D341Med (cell line): ENCODE measurements at places on chromosomes 7 and 10.

DNA sequence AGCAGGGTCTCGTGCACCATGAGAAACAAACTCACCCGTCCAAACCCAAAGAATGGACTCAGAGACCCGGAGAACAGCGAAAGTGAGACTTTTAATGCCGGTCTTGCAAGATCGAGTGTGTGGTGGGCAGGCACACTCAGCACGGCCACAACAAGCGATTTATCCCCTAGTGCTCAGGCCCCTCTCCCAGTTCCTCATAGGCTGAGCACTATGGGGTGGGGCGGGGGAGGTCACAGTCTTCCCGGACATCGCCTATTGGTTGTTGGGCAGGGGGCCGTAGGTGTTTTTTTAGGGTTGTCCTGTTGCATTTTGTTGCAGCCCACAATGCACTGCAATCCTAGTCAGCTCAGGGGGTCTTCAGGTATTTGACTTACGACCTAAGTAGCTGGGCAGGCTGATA is 608.3 kb upstream of the FOXK1 start:
- peak; percentile 1 for DNase-seq

- no peak for DNase-seq
These were observed 70.2 kb upstream of the PPP2R2D start for GRCh38 chr10:131830446-131831130.

- DNase-seq, result no peak
These were observed 5.5 kb downstream of the ANXA11 start for GRCh38 chr10:80199828-80200227.

DNA sequence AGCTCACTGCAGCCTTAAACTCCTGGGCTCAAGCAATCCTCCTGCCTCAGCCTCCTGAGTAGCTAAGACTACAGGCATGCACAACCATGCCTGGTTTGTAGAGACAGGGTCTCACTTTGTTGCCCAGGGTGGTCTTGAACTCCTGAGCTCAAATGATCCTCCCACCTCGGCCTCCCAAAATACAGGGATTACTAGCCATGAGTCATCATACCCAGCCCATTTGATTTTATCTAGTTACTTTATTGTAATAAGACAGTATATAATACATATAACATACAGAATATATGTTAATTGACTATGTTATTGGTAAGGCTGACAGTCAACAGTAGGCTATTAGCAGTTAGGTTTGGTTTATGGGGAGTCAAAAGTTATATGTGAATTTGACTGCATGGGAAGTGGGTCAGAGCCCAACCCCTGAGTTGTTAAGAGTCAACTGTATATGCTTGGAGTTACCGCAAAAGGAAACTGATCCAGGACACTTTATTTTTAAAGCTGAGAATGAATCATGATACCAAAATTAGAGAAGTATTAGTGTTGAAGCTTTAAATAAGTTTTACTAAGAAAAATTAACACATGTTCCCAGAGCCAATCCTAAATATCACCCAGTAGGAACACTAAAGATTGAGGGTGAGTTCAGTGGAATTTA is 20.7 kb upstream of the KMT2E start:
- DNase-seq, result no peak

DNA sequence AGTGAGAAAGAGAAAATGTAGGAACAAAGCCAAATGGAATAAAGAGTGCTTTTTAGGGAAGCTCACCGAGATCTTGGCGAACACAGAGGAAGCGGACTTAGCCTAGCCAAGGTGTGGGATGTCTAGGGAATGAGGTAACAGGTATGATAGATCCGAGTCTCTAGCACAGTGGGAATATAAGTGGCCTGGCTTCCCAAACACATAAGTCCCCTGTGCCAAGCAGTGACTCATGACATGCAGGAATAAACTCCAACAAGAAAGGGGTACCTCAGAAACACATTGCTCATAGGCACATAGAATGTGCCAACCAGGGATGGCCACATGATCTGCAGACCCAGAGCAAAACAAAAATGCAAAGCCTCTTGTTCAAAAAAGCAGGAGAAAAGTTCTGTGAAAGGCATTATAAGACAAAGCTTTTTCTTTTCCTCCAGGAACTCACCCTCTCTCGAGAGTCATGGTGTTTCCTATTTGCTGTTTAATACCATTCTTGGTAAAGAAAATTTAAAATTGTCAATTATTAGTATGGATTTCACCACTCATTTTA is 542.5 kb downstream of the GATA3 start:
- DNase-seq, result no peak

GRCh38 chr10:200405-200804 is 65.2 kb downstream of the ZMYND11 start:
- no peak for DNase-seq

DNA sequence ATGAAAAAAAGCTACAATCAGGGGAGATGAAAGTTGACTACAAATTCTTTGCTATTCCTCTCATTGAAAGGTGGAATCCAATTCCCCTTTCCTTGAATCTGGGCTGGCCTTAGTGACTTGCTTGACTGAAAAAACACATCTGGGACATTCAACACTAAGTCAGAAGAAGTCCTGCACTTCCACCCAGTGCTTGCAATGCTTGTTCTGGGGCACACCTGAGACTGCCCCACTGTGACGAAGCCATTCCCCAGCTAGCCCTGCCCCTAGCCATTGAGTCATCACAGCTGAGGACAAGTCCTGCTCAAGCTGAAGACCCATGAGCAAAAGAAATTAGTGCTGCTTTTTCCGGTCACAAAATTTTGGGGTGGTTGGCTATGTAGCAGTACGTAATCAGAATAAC is 19.2 kb upstream of the GRID1 start:
- no peak for DNase-seq

DNA sequence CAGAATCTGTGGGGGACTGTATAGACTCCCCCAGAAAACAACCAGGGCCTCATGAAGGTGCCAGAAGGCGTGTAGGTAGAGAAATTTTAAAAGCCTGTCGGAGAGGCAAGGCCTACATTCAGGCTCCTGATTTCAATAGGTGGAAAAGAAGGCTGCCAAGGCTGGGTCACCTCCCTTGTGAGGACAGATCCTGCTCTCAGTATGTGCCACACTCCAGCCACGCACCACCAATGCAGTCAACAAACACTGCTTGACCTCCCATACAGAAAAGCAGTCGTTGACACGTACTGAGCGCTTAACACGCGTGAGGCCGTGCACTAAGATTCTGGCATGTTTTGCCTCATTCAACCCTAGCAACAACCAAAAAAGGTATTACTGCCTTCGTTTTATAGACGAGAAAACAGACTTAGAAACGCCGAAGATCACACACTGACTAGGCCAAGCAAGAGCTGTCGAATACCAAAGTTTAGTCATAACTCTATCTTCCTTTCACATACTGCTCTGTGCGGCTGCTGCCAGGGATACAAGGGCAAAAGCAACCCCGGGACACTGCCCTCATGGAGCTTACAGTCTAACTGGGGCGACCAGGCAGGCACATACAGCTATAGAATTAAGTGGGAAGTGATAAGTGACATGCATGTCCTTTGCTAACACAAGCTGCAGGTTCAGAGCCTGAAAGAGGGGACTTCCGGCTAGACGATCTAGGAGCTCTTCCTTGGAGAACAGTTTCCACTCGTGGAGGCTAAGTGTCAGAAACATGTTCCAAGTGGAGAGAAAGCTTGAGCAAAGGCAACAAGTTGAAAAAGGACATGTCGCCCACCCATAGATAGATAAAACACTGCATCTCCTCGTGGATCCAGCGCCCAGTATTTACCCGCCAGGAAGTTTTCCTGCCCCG is 797 bp upstream of the NKX2-3 start:
- no peak for DNase-seq

- DNase-seq, result no peak
These were observed 118.7 kb upstream of the COL1A2 start for GRCh38 chr7:94276027-94276426.

DNA sequence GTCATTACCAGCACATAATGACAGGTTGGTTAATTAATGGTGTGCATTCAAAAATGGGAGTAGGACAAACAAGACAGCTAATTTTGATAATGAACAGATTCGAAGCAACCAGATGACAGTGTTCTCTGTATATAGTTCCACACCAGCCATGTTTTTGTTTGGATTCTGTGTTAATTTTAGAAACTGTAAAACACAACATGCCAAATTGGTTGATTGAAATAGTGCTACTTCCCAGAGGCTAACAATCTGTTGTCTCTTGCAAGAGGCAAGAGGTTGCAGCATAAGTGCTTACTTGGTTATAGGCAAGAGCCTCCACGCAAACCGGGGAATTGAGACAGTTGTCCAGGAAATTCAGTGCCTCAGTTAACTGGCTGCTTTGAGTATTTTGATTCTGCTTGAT is 170.2 kb upstream of the HABP2 start:
- DNase-seq, result no peak

- DNase-seq, result no peak
These were observed 5.0 kb downstream of the PRKAG2 start for GRCh38 chr7:151871904-151872303.

- DNase-seq, result no peak
These were observed 3.1 kb upstream of the STEAP4 start for GRCh38 chr7:88309819-88310218.

DNA sequence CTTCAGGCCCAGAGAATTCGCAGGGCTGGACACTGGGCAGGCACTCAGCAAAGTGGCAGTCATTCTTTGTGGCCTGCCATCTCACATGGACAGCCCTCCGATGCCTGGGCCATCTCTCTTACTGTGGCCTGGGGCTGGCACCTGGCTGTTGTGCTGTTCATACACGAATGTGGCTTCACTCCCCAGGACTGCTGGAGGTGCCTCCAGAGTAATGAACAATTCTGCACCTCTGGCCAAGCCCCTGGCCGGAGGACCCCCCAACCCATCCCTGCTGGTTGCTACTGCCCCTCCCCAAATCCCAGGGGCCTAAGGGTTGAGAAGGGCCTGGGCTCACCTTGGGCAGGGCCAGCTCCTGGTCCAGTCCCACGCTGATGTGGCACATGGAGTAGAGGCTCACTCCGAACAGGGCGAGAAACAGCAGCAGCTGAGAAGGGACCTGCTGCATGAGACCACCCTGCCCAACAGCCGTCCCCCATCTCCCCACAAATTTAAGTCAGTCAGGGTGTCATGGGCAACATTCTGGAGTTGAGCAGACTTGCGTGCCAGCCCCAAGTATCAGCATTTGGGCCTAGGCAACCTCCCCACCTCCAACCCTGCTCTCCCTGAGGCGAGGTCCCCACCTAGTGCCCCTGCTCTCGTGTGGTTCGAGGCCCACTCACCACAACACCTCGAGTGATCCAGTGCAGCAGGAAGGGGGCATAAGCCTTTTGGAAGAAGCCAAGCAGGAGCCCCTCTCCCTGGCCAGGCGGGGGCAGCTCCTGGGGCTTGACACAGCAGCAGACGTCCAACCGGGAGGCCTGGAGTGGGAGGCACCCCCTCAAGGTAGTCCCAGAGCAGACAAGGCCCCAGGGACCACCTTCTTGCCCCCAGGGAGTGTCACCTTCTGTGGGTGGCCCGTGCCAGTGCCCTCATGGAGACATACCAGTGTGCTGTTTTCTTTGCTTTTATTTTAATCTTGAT is 9.4 kb downstream of the NPC1L1 start:
- DNase-seq, result peak; percentile 24

- DNase-seq, result no peak
These were observed 106.9 kb upstream of the CSTF2T start for GRCh38 chr10:51806079-51806835.

GRCh38 chr7:68980011-68980410 is 618.3 kb upstream of the AUTS2 start:
- no peak for DNase-seq

DNA sequence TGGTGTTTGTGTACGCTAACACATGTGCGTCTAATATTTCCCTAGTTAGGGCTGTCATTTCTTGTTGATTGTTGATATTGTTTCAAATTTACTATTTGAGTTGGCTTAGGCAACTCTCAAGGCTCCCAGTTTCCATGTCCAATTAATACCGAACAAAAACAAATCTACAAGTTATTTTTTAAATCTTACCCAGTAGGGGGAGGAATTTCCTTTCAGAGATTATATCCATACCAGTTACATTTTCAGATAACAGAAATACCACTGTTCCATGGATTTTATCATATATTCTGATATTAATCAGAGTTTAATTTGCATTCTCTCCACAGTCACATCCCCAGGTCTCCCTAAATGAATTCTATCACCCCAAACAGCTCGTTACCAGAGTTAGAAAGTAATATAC is 7.2 kb upstream of the AKR1B10 start:
- no peak for DNase-seq

DNA sequence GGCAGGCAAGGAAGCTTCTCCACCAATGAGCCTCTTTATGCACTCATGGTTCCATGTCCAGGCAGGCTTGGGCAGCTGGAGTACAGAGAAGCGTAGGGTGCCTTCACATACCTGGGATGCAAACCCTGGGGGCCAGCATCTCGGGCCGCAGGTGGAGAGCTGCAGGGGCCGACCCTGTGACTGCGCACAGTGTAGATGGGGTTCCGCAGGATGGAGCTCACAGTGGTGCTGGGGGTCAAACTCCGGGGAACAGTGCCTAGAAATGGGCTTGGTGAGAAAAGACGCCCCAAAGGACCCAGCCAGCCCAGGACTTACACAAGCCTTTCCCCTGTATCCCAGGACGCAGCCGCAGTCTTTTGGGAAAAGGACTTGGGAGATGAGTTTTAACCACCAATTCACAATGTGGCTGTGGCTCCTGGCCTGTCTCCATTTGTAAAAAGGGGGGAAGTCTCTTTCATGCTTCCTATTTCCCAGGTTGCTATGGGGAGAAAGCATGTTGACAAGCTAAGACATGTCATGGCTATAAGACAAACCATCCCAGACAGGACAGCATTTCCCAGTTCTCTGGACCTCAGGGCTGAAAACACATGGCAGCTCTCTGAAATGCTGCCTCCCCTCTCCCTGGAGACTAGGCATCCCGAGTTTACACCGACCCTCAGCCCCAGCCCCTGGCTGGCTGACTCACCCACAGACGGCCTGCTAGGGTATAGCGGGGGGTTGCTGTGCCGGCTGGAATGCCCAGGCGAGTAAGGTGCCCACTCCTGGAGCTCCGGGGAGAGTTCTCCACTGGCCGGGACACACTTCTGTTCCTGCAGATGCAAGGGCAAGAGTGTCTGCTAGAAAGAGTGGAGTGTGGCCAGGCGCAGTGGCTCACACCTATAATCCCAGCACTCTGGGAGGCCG is 107.1 kb downstream of the DLG5 start:
- no peak for DNase-seq

GRCh38 chr10:70271996-70272924 is 11.5 kb downstream of the NPFFR1 start:
- DNase-seq, result no peak

DNA sequence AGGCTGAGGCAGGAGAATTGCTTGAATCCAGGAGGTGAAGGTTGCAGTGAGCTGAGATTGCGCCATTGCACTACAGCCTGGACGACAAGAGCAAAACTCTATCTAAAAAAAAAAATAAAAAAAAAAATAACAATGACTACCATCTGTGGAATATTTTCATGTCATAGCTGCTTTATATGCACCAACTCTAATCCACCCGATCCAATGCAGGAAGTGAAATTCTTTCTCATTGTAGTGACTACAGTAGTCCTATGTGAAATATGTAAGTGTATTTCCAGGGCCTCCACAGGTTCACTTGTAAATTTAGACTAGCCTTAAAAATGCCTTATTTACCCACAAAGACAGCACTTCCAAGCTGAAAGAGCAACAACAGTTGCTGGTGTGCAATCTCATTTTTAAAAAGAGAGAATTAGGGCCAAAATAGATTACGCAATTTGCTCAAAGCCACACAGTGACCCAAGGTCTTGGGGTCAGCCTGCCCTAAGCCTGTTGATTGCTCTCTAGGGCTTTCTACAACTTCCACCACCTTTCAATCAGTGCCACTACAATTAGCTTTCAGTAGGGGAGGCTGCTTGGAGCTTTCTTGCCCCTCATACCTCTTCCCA is 25.8 kb upstream of the EGFR start:
- no peak for DNase-seq

- DNase-seq, result peak; percentile 53
These were observed 84.7 kb upstream of the GNA12 start for GRCh38 chr7:2928613-2929311.
